ENCODE measurements at places on chromosomes 3 and 15.

DNA sequence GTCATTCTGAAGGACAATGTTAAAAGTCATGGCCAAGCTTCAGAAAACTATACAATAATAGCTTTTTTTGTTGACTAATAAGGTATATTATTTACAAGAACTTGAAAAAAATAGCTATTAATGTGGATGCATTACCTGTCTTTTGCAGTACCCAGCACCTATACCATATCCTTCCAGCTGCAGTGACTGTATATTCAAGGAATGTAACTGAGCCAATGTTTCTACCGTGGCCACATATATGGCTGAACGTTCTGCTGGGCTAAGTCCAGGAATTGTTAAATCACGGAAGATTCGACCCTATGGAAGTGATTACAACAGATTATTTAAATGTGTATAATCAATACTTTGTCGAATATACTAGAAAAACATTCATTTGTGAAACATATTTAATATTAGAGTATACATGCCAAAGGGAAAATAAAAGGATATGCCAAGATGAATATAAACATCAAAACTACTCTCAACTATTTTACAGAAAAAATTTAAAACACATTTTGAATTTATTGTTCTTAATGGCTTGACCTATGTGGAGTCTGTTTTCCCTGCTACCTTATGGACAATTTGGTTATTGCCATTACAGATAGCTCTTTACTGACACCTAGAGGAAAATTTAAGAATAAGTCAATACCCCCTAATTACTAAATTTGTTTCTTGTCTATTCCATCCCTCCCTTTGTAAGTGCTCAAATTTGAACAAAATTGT, 17.6 kb downstream of the ACAD11 start:
- DNase-seq = peak; percentile 53

GRCh38 chr3:52649461-52650210, 36.1 kb downstream of the PBRM1 start:
- DNase-seq = no peak

DNA sequence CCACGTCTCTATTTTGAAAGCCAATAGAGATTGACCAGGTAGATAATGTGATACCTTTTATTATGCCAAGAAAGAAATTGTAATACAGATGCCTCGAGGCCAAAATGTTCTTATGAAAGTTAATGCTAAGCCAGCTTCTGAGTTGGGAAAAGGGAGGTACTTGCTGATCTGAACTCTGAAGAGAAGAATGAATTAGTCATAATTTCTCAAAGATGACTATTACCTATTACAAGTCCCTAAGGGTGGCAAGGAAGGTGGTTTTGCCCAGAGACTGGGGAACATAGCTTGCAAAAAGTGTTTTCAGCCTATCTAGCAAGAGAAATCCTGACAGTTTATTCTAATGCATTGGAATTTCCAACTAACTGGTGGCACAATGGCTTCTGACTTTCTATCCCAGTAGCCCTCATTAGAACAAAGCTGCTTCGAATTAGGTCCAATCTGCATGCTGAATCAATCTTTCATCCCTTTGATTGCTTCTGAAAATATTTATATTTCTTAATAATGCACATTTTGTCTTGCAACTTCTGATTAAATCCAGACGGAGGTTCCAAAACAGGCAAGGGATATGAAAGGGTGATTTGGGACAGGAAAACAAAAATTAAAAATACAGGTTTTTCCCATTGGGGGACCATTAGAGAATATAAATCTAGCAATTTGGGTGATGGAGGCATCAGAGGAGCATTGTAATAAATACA, 17.7 kb upstream of the NR2F2 start:
- DNase-seq = no peak

DNA sequence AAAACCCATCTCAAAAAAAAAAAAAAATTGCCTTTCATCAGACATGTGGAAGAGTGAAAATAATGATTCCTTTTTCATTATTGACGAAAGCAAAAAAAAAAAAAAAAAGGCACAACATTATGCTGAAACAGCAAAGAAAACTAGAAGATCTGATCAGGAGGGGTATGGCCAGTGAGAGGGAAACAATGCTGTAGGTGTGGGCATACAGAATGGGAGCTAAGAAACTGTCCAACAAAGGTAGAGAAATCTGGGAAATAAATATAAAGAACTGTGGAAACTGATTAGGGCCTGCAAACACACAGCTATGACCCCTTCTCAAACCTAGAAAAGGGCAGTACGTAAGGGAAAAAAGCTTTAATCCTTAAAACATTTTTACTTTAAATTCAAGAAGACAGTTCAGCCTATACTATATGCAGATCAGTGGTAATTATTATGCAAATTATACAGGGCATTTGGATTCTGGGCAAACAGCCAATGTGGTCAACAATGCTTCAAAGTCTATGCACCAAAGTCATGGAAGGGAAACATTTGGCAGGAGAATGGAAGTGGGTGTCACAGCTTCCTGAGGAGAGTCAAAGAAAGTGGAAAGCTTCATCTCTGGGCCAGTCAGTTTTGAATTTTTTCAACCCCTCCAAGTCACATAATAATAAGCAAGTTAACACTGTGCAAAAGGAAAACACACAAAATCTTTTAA, 68.3 kb upstream of the SLC12A8 start:
- no peak for DNase-seq
